GM12878 (cell line): ENCODE measurements at places on chromosomes 5 and 9. TPM values are rescaled to one million over a fixed set of nuclear protein-coding genes. Genes with fewer than 3 reads are reported as not detected.

DNA sequence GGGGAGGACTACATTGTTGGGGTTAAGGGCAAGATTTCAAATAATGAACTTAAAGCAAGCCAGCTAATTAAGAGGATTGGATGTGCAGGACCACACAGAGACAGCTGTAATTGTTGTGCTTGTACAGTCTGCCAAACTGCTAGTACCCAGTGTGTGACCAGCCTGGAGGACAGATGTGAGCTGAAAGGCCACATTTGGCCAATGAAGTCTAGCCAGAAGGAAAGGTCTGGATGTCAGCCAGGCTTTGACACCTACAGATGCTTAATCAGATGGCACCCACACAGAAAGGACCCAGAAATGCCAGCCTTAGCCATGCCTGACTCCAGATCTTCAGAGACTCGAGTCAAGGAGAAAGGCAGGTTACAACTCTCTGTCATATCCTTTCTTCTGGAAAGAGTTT is 491.1 kb downstream of the KIF4B start:
- H3K4me1 ChIP-seq, result no peaks in the 10 kb centered on the region
- no peak overlapping the region for H3K4me3 ChIP-seq
- H3K36me3 ChIP-seq, result no peaks in the 10 kb centered on the region

DNA sequence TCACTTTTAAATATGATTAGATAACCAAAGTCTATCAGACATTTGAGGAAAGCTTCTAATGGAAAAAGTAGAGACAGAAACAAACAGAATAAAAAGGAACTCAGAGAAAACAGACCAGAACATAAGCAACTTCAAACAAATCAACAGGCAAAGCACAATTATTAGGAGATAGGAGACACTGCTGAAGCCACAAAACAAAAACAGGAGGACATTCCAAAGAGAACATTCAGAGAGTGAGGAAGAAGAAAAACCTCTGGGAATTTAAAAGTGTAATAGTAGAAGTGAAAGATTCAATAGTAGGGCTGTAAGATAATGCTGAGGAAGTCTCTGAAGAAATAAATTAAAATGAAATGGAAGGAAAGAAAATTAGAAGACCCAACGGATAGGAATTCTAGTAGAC is 83.2 kb upstream of the TBCA start:
- H3K36me3 ChIP-seq, result no peaks in the 10 kb centered on the region
- no peak overlapping the region for H3K27ac ChIP-seq
- H3K4me1 ChIP-seq, result no peaks in the 10 kb centered on the region
- H3K4me3 ChIP-seq, result no peak overlapping the region

DNA sequence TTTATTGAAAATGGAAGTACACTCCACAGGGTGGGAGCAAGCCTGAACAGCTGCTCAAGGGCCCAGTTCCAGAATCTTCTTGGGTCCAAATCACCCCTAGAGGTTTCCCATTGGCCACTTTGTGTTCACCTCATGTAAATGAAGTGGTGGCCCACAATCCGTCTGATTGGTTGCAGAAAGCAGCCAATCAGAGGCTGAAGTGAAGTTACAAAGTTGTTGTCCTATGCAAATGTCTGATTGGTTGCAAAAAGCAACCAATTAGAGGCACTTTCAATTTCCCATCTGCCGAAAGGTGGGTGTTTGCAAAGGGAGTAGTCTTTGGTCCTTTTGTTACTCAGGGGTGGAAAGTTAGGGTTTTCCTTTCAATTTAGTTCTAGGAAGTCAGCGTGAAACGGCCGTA is 8.8 kb downstream of the TMEM171 start:
- H3K4me1 ChIP-seq, result no peaks in the 10 kb centered on the region
- H3K27me3 ChIP-seq, result no peaks in the 10 kb centered on the region; the same call in 1 of the 2 replicates
- DNase-seq, result no peak
- no peaks in the 10 kb centered on the region for H3K36me3 ChIP-seq
- H3K27ac ChIP-seq, result no peak overlapping the region

DNA sequence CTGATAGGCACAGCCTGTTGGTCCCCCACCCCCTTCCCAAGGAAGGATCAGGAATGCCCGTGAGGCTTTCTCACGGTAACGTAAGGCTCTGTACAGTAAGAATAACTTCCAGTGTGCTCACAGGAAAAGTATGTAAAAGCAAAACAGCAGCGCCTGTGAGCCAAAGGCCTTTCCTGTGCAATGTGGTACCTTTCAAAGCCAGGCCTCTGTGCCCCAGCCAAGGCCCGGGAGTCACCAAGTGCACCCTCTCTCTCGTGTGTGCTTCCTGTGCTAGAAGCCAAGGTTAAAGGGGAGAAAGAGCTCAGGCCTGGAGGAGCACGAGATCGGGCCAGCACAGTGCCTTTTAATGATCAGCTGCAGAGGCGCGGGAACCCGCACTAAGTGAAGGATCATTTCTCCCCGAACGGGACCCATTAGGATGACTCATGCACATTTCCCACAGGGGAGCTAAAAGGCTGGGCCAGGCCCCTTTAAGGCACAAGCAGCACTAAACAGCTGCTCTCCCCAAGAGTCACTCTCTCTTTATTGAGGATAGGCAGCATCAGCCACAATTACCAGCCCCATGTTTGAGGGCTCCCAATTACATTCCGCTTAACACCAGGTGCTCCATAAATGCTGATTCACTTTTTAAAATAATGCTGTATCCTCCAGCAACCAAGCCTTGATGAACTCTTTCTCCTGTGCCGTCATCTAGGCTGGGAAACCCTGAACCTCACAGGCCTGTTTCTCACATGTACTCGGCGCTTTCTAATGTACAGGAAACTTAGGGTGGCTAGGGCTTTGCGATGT is 42.8 kb downstream of the SHB start:
- H3K27ac ChIP-seq, result no peak overlapping the region
- H3K27me3 ChIP-seq, result no peaks in the 10 kb centered on the region
- no peak overlapping the region for H3K4me3 ChIP-seq
- no peak for DNase-seq
- H3K36me3 ChIP-seq, result no peaks in the 10 kb centered on the region

GRCh38 chr9:98363644-98364043 is 108.2 kb upstream of the TBC1D2 start:
- H3K4me3 ChIP-seq, result no peak overlapping the region
- DNase-seq, result no peak
- no peak overlapping the region for H3K27ac ChIP-seq
- no peaks in the 10 kb centered on the region; the same call in none of the 2 replicates for H3K27me3 ChIP-seq

GRCh38 chr5:35186749-35187148 is 43.5 kb downstream of the PRLR start:
- no peaks in the 10 kb centered on the region for H3K4me1 ChIP-seq
- H3K36me3 ChIP-seq, result no peaks in the 10 kb centered on the region
- H3K4me3 ChIP-seq, result no peak overlapping the region
- no peak overlapping the region for H3K27ac ChIP-seq
- no peaks in the 10 kb centered on the region for H3K27me3 ChIP-seq
- DNase-seq, result no peak

DNA sequence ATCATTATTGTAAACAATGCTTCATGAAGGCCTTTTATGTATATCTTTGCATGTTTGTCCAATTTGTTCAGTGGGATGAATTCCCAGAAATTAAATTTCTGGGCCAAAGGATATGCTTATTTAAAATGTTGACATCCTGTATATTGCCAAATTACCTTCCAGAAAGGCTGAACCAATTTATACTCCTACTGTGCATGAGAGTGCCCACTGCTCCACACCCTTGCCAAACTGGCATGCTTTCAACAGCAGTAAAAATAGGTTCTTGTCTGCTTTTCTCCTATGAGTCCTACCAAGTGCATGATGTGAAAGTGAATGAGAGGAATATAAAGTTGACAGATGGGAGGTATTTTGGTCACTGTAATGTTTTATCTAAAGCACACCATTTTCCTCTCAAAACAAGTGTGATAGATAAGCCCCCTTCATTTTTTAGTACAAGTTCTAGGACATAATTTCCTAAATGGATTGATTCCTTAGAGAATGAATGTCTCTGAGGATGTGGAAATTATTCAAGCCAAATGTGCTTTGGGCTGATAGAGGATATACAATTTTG is 70.5 kb upstream of the ERBIN start:
- DNase-seq, result no peak
- no peaks in the 10 kb centered on the region for H3K36me3 ChIP-seq
- no peak overlapping the region for H3K4me3 ChIP-seq
- no peaks in the 10 kb centered on the region for H3K4me1 ChIP-seq

DNA sequence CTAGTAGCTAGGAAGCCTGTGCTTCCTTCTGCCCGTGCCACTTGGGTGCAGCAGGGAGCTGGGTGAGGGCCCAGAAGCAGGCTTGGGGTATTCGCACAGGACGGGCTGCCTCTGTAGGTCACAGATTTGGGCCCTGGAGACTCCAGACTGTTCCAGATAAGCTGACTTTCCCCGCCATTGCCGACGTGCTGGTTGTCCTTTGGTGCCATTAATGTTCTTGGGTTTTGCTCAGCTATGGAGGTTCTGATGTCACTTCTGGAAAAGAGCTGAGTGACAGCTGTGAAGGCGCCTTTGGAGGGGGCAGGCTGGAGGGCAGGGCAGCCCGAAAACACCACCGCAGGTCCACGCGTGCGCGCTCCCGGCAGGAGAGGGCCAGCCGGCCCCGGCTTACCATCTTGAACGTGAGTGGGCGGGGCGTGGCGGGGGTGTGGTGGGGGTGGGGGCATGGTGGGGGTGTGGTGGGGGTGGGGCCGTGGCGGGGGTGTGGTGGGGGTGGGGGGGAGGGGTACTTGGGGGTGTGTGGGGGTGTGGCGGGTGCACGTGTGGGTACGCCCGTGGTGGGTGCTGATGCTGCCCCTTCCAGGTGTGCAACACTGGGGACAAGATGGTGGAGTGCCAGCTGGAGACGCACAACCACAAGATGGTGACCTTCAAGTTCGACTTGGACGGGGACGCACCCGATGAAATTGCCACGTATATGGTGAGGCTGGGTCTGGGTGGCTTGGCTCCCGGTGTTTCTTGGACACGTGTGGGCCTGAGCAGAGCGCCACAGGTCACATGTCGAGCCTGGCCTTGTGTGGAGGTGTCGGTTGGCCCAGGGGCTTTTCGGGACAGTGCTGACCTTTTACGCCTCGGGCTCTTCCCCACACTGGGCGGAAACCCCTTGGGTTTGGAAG is 79.6 kb downstream of the WNK2 start:
- no peak overlapping the region for H3K4me3 ChIP-seq
- DNase-seq, result no peak
- no peaks in the 10 kb centered on the region for H3K27me3 ChIP-seq
- H3K4me1 ChIP-seq, result peaks cover 7% of the 10 kb centered on the region
- H3K27ac ChIP-seq, result no peak overlapping the region

GRCh38 chr5:82275216-82275664 is 2.9 kb downstream of the RPS23 start:
- no peak overlapping the region for H3K4me3 ChIP-seq
- no peaks in the 10 kb centered on the region for H3K27me3 ChIP-seq
- peaks cover 13% of the 10 kb centered on the region for H3K4me1 ChIP-seq
- no peak overlapping the region for H3K27ac ChIP-seq

GRCh38 chr5:177354711-177355110 is 3.0 kb upstream of the RGS14 start:
- no peak for DNase-seq
- H3K4me3 ChIP-seq, result no peak overlapping the region
- no peaks in the 10 kb centered on the region for H3K27me3 ChIP-seq

GRCh38 chr9:32554107-32554506 is 1.7 kb upstream of the TOPORS start:
- peaks cover 17% of the 10 kb centered on the region for H3K4me1 ChIP-seq
- no peaks in the 10 kb centered on the region for H3K27me3 ChIP-seq
- H3K27ac ChIP-seq, result no peak overlapping the region
- no peak for DNase-seq

DNA sequence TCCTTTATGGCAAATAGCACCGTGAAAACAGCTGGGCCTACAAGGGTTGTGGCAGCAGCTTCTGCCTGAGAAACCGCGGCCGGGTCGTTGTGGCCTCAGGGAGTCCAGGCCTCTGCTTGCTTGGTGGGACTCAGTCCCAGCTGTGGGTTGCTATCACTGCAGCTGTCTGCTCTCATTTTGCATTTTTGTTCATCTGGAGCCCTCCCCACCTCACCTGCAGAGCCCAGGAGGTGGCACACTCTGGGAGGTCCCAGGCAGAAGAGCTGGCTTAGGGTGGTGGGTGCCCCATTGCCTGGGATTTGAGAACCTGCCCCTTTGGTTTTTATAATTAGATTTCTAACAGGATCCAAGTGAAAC is 138.4 kb downstream of the GADD45G start:
- DNase-seq, result peak; percentile 36
- peaks cover 48% of the 10 kb centered on the region for H3K4me1 ChIP-seq
- H3K4me3 ChIP-seq, result no peak overlapping the region
- H3K36me3 ChIP-seq, result no peaks in the 10 kb centered on the region

DNA sequence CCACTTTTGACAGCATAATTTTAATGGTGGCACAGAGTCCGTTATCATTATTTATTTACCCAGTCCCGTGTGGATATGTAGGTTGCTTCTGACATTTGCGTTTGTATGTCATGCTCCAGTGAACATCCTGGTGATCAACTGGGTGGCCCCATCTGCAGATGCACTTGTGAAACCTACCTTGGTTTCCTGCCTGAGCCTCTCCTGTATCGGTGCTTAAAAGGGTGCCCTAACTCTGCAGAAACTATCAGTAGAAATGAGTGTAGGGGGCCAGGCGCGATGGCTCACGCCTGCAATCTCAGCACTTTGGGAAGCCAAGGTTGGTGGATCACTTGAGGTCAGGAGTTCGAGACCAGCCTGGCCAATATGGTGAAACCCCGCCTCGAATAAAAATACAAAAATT is 92.1 kb upstream of the IER5L start:
- peak overlapping the region; percentile 18 for H3K4me3 ChIP-seq
- H3K36me3 ChIP-seq, result no peaks in the 10 kb centered on the region
- peak; percentile 93 for DNase-seq
- H3K4me1 ChIP-seq, result peaks cover 30% of the 10 kb centered on the region

DNA sequence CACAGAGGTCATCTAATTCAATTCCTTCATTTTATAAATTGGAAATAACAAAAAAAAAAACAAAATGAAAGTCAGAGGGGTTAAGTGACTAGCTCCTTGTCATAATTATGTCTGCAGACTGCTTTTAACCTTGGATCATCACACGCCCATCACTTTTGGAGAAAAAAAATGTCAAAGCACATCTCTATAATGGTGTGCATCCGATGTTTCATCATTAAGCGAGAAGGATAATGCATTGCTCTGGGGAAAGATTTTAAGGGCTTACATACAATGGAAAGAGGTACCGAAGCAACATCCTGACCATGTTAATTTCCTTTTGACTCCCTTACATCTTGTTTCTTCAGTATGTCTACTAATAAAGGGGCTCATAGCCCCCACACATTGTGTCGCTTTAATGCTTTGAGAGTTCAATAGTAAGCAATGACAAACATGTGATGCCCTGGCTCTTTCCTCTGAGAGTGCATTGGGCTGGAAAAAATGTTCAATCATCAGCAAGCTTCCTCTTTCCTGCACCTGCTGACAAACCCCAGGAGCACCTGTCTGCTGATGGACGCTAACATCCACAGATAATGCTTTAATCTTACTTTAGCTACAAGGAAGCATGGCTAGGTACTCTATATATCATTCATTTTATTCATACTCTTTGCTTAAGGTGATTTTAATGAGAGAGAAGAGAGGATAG is 242.2 kb downstream of the SMARCA2 start:
- no peaks in the 10 kb centered on the region for H3K4me1 ChIP-seq
- H3K27ac ChIP-seq, result no peak overlapping the region
- no peak for DNase-seq
- no peaks in the 10 kb centered on the region for H3K36me3 ChIP-seq
- no peak overlapping the region for H3K4me3 ChIP-seq

- H3K27ac ChIP-seq, result peak overlapping the region; percentile 91
- peak overlapping the region; percentile 96 for H3K4me3 ChIP-seq
- no peaks in the 10 kb centered on the region for H3K27me3 ChIP-seq
- peaks cover 45% of the 10 kb centered on the region for H3K4me1 ChIP-seq
These were observed 2.0 kb downstream of the CXXC5 start for GRCh38 chr5:139650031-139650688.

Gene CNTNAP3
- total RNA-seq, result not detected in 2 replicates

Gene FST
- total RNA-seq, result 0.23 and 0.43 TPM in 2 replicates

Gene CRHBP
- not detected in 2 replicates for total RNA-seq

Gene FOXE1
- total RNA-seq, result not detected in 2 replicates

Gene ENTR1
- 75.4 and 81.7 TPM in 2 replicates for total RNA-seq

Gene BHMT
- 0.29 and 0.44 TPM in 2 replicates for total RNA-seq

Gene FBXO10
- total RNA-seq, result 14.3 and 15.7 TPM in 2 replicates

Gene PCBD2
- 6.0 and 7.4 TPM in 2 replicates for total RNA-seq

Gene ANKRD33B
- total RNA-seq, result 58.4 and 61.6 TPM in 2 replicates

Gene DROSHA
- total RNA-seq, result 49.1 and 55.0 TPM in 2 replicates

Gene EMB
- total RNA-seq, result 48.2 and 48.9 TPM in 2 replicates
